NCI-H748 treated with DMSO at 0.1 percent for 48 hours (cell line): ENCODE measurements at places on chromosomes 2 and 18.
A peak's percentile ranks its signal among the peaks of the same experiment; 100 is the strongest.

DNA sequence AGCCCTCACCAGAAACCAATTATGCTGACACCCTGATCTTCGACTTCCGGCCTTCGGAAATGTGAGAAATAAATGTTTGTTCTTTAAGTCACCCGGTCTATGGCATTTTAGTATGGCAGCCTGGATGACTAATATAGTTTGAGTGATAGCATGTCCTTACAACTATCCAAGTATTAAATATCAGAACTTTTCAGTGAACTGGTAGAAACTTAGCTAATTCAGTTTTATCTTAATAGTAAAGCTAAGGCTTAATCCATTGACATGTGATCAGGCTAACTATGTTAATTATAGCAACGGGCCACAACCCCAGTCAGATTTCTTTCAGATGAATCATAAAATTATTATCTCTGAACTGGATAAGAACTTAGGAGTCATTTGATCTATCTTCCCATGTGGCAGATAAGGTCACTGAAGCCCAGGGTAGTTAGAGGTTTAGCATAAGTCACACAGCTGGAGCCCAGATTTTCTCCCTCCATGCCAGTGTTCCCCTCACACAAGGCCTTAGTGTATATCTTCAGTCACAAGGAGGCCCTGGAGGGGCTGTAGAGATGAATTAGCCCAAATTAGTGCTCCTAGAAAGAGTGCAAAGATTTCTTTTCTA, 40.7 kb upstream of the UPP2 start:
- DNase-seq, result no peak

DNA sequence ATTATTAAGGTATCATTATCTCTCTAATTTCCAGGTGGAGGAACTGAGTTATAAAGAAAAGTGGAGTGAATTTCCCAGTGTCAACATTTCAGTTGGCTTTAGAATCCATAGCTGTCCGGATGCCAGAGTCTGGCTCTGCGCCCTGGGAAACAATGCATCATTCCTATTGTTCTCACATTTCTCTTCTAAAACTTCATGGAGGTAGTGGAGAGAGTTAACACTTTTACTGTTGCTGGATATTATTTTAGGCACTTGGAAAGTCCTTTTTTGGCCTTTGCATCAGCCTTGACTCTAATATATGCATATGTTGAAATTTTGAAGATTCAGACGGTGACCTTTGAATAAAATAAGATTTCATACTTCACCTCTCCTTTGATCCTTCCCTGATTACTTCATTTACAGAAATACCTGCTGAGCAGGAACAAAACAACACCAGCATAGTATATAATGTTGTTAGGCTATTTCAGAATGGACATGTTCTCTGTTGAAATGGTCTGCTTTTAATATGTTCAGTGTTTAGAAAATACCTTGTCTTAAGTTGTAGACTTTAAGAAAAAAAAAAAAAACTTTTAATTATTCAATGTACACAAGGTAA, 148.8 kb downstream of the EPHA4 start:
- no peak for DNase-seq

DNA sequence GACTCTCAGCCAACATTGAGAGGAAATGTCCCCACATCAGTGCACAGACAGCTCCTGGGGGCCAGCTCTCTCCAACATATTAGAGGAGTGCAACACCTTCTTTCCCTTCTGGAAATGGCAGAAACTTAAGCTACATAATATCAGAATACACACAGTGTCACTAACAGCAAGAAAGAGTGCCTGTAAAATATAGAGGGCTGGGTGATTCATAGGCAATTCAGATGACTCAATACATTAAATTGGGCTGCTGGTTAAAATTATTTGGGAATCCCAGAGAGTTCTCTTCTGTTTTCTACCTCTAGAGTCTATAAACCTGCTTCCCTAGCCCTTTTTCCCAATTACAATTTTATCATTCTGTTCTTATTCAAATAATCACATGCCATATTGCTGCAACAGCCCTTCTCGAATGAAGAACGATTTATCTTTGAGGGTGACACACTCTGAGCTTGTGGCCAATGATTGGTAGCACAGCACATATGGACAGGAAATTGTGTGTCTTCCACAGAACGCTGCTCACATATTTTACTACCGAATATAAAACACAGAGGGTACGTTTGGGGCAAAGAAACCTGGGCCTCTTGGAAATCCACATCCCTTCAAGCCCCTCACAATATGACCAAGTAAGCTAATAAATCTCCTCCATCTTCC, 381.2 kb downstream of the MBD2 start:
- DNase-seq, result no peak

DNA sequence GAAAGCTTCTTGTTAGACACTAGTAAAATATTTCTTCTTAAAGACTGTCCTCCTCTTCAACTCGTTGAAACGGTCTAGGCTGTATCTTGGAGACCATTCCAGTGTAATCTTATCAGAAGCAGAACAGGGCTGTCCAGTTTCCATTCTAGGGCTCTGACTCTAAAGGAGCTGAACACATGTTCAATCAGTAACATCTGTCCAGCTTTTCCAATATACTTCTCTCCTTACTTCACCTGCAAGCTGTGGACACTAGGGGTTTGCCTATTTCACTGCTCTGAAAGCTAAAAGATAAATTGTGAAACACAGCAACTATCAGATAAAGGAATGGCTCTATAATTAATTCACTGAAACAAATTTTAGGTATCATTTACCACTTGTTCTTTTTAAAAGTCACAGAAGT, 73.8 kb downstream of the ZNF385B start:
- no peak for DNase-seq

GRCh38 chr2:85538507-85539360, at the start of gene MAT2A:
Gene MAT2A, plus strand, starts transcription at chr2:85539168. Its CDS starts 120 bp downstream, at chr2:85539288.
- DNase-seq, result peak; percentile 75

DNA sequence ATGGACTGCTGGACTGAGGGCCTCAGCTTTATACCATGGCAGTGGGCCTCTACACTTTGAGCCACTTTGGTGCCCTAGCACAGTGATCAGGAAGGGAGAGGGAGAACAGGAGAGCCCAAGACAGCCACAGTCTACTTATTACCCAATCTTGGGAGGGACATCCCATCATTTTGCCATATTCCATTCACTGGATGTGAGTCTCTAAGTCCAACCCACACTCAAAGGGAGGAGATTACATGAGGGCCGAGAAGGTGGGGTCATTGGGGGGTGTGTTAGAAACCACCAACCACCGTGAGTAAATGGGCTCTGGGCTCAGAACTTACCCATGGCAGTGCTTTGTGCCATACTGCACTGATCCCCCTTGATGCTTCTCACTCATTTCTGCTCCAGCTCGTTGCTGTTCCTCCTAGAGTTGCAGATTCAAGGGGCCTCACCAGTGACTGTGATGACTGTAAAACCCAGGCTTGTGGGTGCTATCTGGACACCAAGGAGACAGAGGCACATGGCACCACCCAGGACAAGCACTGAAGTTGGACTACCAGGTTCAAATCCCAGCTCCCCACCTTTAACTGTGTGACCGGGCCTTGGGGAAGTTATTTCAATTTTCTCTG, 97.6 kb upstream of the RAB6C start:
- DNase-seq, result no peak

DNA sequence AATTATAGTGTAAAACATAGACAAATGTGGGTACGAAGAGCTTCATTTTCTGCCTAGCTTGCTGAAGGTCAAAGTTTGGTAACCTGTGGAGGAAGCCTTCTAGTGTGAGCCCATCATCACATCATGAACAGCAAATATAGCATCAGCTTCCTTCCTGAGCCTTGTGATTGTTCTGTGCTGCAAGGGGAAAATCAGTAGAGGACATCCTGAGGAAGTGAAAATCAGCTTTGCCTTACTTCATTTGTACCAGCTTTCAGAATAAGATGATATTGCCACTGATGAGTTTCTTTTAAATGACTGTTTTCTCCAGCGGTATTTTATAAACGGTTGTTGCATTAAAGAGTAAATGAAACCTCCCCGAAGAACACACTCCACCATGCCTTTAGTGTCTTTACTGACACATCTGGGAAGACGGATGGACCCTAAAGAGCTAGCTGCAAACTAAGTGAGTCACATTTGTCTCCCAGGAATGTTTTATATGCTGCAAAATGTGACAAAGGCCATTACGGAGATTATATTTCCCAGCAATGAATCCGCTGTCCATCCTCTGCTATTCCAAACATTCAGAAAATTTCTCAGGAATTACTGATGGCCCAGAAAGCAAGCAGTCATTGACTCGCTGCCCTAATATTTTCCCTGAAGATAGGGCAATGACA, 1272.8 kb downstream of the SUCLG1 start:
- DNase-seq, result no peak

- DNase-seq, result no peak
These were observed 30.2 kb upstream of the RIOK3 start for GRCh38 chr18:23422751-23423418.

GRCh38 chr18:21949326-21950015, 208.9 kb downstream of the MIB1 start:
- no peak for DNase-seq

- DNase-seq, result no peak
These were observed 139.7 kb downstream of the FAM161A start for GRCh38 chr2:61714210-61714609.

DNA sequence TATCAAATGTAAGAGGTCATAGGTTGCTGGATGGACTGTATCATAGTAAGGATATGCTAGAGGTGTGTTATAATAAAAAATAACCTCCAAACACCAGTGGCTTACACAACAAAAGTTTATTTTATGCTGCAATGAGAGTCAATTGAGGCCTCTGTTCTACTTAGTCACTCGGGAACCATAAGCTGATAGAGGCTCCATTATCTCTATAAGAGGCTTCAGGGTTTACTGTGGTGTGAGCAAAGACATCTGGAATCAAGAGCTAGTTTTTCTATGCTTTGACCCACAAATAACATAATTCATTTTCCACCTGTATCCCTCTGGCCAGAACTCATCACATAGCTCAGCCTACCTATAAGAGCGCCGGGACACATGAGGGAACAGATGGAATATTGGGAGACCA, 47.5 kb upstream of the NEMP2 start:
- DNase-seq, result no peak

DNA sequence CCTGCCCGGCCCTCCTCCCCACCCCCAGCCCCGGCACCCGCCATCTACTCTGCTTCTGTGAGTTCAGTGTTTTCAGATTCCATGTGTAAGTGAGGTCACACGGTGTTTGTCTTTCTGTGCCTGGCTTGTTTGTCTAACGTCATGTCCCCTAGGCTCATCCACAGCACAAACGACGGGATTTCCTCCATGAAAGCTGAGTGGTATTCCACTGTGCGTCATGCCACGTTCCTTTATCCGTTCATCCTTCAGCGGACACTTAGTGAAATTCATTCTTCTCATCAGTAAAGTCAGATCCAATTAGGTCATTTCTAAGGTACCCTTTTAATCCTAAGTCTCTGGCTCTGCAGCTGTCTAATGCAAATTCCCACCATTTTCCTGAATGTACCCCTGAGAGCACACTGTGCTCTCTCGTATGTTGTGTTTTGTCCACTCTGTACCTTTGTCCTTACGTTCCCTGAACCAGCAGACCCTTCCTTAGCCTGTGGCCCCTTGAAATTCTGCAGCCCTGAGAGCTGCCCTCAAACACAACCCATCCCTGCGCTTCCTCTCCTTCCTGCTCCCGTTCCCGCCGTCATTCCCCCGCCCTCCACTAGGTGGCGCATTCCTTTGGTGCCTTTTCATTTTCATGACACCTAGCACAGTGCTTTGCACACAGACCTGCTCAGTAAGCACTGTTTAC, 44.1 kb downstream of the TRAPPC12 start:
- DNase-seq, result peak; percentile 19

GRCh38 chr18:34049511-34049910, 175.2 kb downstream of the NOL4 start:
- DNase-seq, result no peak

GRCh38 chr18:59218018-59218417, 1.9 kb upstream of the GRP start:
- no peak for DNase-seq

DNA sequence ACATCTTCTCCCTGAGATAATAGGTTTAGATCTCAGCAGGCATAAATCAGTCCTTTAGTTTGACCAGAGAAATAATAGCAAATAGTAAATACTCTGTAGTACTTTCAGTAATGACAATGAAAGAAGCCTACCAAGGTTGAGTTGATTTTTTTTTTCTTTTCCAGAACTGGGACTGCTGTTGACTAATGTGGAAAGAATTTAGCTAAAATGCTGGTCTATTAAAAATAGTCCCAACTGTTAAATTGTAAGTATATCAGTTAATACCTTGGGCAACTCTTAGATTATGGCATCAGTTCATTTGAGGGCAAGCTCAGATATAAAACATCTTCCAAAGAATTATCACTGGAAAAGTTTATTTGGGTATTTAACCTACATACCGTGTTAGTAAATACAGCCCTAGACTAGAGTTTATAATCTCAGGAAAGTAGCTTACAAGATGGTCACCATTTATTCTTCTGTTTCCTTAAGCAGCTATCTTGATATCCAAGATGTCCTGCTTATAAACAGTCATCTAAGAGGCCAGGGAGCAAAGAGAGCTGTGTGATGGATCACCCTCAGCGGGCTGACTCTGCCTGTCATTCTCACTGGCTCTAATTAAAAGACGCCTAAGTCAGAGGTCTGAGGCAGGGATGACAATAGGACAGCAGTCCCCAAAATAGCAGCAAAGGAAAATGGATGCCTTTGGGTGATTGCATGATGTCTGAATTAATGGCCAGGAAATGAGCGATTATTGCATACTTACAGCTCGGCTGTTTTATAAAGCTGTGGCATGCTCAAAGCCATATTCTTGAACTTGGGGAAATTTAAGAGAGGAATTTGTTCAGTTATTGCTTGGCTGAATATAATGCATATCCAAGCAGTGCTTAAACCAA, 121.3 kb downstream of the MTX2 start:
- DNase-seq, result no peak

- DNase-seq, result no peak
These were observed 78.2 kb downstream of the THNSL2 start for GRCh38 chr2:88248280-88248828.

- DNase-seq, result no peak
These were observed 33.1 kb upstream of the HDAC4 start for GRCh38 chr2:239433777-239434403.

DNA sequence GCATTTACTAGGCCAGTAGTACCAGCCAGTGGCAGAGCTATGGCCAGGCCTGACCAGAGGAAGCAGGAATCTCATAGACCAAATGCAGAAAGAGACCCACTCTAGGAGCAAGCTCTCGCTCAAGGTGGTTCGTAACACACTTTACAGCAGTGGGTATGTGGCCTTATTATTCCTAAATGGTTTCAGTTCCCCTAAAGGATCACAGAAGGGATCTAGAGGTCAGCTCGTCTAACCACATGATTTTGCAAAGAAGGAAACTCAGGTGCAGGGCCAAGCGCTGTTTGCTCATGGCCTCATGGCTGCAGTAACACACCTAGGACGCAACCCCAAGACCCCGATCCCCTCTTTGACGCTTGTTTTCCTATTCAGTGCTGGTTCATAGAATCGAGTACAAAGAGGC, 65.5 kb upstream of the ATG16L1 start:
- no peak for DNase-seq

DNA sequence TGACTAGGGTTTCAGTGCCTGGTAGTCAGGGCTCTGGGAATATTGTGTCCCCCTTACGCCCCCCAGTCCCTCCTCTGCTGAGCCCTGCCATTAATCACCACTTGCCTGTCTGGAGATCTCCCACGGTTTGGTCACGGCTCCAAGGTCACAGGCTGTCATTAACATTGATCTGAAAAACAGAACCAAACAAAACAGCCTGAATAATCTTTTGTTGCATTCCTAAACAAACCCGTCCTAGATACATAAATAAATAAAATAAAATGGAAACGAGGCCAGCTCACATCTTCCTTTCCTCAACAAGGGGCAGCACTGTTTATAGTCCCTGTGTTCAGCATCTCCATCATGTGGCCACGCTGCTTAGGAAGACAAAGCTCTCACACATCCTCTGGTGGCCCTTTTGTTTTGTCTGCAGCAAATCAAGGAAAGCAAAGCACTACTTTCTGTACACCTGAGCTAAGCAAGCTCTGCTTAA, 282.8 kb downstream of the AGPS start:
- DNase-seq, result no peak
